Heart right ventricle (tissue), 16 donors: ENCODE measurements at places on chromosomes 12 and 14. TPM values are rescaled to one million over a fixed set of nuclear protein-coding genes. Genes with fewer than 3 reads are reported as not detected.

DNA sequence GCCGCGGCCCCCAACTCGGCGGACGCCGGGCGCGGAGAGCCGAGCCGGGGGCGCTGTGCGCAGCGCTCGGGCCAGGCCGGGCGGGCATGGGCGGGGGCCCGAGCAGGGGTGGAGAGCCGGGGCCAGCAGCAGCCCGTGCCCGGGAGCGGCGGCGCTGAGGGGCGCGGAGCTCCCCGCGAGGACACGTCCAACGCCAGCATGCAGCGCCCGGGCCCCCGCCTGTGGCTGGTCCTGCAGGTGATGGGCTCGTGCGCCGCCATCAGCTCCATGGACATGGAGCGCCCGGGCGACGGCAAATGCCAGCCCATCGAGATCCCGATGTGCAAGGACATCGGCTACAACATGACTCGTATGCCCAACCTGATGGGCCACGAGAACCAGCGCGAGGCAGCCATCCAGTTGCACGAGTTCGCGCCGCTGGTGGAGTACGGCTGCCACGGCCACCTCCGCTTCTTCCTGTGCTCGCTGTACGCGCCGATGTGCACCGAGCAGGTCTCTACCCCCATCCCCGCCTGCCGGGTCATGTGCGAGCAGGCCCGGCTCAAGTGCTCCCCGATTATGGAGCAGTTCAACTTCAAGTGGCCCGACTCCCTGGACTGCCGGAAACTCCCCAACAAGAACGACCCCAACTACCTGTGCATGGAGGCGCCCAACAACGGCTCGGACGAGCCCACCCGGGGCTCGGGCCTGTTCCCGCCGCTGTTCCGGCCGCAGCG lies 639 bp downstream of the FZD10 start:
- H3K4me3 ChIP-seq: peak overlapping the region; percentile 47
- no peaks in the 10 kb centered on the region for H3K36me3 ChIP-seq
- H3K4me1 ChIP-seq: peaks cover 19% of the 10 kb centered on the region
- no peak for DNase-seq

The BCL7A gene
- 18.7 TPM for total RNA-seq

The VRTN gene
- total RNA-seq: not detected

DNA sequence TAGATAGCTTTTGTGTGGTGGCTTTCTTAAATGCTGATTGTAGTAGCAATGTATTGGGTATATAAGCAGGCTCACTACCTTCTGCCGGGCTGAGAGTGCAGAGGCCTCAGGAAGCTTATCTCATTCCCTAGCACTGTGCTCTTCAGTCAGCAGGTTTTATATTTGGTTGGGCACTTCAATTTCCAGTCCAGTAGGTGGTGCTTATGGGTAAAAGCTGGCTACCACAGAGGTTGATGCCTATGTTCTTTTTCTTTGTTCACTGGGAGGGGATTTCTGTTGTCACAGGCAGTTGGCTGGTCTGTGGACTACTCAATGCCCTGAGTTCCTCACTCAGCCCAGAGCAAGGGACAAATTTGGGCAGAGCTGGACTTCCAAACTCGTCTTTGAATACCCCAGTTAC lies 43.0 kb upstream of the GLIPR1 start:
- H3K4me3 ChIP-seq: no peak overlapping the region
- no peak for DNase-seq
- H3K27ac ChIP-seq: no peak overlapping the region
- no peaks in the 10 kb centered on the region for H3K27me3 ChIP-seq
- no peaks in the 10 kb centered on the region for H3K4me1 ChIP-seq

DNA sequence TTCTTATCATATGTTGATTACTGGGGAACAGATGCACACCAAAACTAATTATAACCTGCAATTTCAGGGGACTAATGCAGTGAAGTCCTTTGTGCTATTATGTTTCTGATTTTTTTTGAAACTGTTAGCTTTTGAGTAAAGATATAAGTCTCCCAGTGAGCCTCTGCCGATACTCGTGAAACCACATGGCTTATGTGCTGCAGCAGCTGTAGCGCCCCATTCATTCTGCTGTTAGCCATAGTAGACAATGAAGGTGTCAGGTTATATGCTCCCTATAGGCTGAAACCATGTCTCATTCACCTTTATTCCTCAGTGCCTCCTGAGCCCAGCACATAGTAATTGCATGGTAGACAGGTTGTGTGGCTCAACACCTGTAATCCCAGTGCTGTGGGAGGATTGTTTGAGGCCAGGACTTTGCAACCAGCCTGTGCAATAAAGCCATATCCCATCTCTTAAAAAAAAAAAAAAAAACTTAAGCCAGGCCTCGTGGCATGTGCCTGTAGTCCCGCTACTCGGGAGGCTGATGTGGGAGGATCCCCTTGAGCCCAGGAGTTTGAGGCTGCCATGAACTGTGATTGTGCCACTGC lies 25.0 kb downstream of the GOLGA5 start:
- H3K4me1 ChIP-seq: no peaks in the 10 kb centered on the region
- H3K4me3 ChIP-seq: no peak overlapping the region
- no peak for DNase-seq
- H3K36me3 ChIP-seq: peaks cover 100% of the 10 kb centered on the region

The SPTSSA gene
- 10.5 TPM for total RNA-seq

GRCh38 chr14:29927376-29928116 lies at the start of gene PRKD1:
PRKD1 (minus strand) TSS chr14:29927847.
- no peaks in the 10 kb centered on the region for H3K27me3 ChIP-seq
- H3K4me3 ChIP-seq: peak within 1 kb of the TSS; percentile 63

- no peaks in the 10 kb centered on the region for H3K36me3 ChIP-seq
- no peaks in the 10 kb centered on the region for H3K4me1 ChIP-seq
- DNase-seq: no peak
- H3K27ac ChIP-seq: no peak overlapping the region
Measured at GRCh38 chr14:101525640-101526527, 35.4 kb upstream of the DIO3 start.

GRCh38 chr14:23024612-23025075 lies 10.1 kb downstream of the PSMB5 start:
- H3K4me1 ChIP-seq: peaks cover 10% of the 10 kb centered on the region
- no peak for DNase-seq
- no peak overlapping the region for H3K27ac ChIP-seq
- H3K27me3 ChIP-seq: no peaks in the 10 kb centered on the region
- no peak overlapping the region for H3K4me3 ChIP-seq

The PDZRN4 gene
- not detected for total RNA-seq

- H3K4me3 ChIP-seq: no peak overlapping the region
- peaks cover 7% of the 10 kb centered on the region for H3K4me1 ChIP-seq
- H3K36me3 ChIP-seq: no peaks in the 10 kb centered on the region
- H3K27ac ChIP-seq: no peak overlapping the region
- no peaks in the 10 kb centered on the region for H3K27me3 ChIP-seq
Measured at GRCh38 chr14:96136371-96137005, 68.2 kb upstream of the BDKRB2 start.

The ADAM21 gene
- 0.28 TPM for total RNA-seq

DNA sequence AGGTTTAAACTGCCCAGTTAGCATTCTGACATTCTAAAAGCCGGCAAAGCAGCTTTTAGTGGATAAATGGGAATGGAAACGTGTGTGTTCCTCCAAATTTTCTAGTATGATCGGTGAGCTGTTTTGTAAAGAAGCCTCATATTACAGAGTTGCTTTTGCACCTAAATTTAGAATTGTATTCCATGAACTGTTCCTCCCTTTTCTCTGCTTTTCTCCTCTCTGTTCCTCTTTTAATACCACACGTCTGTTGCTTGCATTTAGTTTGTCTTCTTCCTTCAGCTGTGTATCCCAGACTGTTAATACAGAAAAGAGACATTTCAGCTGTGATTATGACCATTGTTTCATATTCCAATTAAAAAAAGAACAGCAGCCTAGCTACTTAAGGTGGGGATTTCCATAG lies 10.7 kb downstream of the DYRK2 start:
- H3K4me1 ChIP-seq: peaks cover 95% of the 10 kb centered on the region
- H3K27me3 ChIP-seq: no peaks in the 10 kb centered on the region
- no peak overlapping the region for H3K4me3 ChIP-seq
- H3K36me3 ChIP-seq: peaks cover 42% of the 10 kb centered on the region

The TEX22 gene
- total RNA-seq: 0.46 TPM

The DIO2 gene
- 15.9 TPM for total RNA-seq

DNA sequence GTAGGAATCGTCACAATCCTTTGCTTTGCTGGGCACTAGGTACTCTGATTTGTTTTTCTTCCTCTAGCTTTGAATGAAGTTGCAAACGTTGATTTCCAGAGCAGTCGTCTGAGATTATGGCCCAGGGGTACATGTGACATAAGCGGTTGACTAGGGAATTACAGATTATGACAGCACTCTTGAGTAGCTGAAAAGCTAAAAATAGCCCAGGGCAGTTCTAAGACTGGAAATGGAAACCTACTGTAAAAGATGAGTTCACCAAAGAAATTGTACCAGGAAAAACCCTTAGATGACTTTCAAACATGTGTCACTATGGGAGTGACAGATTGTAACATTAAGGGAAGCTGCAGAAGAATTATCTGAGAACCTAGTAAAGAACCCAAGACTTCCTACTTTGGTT lies 108.5 kb downstream of the ANO6 start:
- H3K4me3 ChIP-seq: no peak overlapping the region
- peaks cover 38% of the 10 kb centered on the region for H3K4me1 ChIP-seq
- no peak overlapping the region for H3K27ac ChIP-seq
- DNase-seq: no peak

- peak overlapping the region; percentile 84 for H3K4me3 ChIP-seq
- H3K27ac ChIP-seq: peak overlapping the region; percentile 88
- peak; percentile 80 for DNase-seq
- H3K36me3 ChIP-seq: no peaks in the 10 kb centered on the region
Measured at GRCh38 chr12:42482041-42482747, 107.4 kb downstream of the PRICKLE1 start.

GRCh38 chr14:63282997-63283883 lies 35.5 kb downstream of the GPHB5 start:
- H3K27ac ChIP-seq: no peak overlapping the region
- no peaks in the 10 kb centered on the region for H3K4me1 ChIP-seq
- no peaks in the 10 kb centered on the region for H3K27me3 ChIP-seq

GRCh38 chr14:98160901-98161300 lies 1111.1 kb downstream of the BCL11B start:
- H3K27ac ChIP-seq: no peak overlapping the region
- no peak overlapping the region for H3K4me3 ChIP-seq
- peaks cover 9% of the 10 kb centered on the region for H3K27me3 ChIP-seq
- DNase-seq: no peak

The ENDOU gene
- 0.32 TPM for total RNA-seq

The ASB2 gene
- 85.7 TPM for total RNA-seq

The EXD2 gene
- 16.3 TPM for total RNA-seq

GRCh38 chr14:61753631-61754030 lies 8.6 kb upstream of the SNAPC1 start:
- no peaks in the 10 kb centered on the region for H3K36me3 ChIP-seq
- H3K27ac ChIP-seq: no peak overlapping the region
- no peaks in the 10 kb centered on the region for H3K27me3 ChIP-seq
- no peaks in the 10 kb centered on the region for H3K4me1 ChIP-seq
- DNase-seq: no peak
